Activated T-helper 2 cell treated with anti-CD3 and anti-CD28 coated beads, Interferon-gamma antibody, Interleukin-2, Interleukin-4, amounts not matched to agents 10 μg/mL and 5 μg/mL and 100 μg/mL, durations not matched to agents 14 hours and 24 hours and 36 hours (primary cell): ENCODE measurements at places on chromosomes 13 and 19. TPM values are rescaled to one million over a fixed set of nuclear protein-coding genes. Genes with fewer than 3 reads are reported as not detected.
A peak's percentile ranks its signal among the peaks of the same experiment; 100 is the strongest.

ZNF615 gene
- 6.3 and 6.7 TPM in 2 replicates for total RNA-seq

UGGT2 gene
- 1.0 and 2.3 TPM in 2 replicates for total RNA-seq

NCAN gene
- total RNA-seq, result 0.23 TPM in 1 of 2 replicates, not detected in the other

BSPH1 gene
- not detected in 2 replicates for total RNA-seq

ZNF99 gene
- total RNA-seq, result not detected in 2 replicates

AZU1 gene
- not detected in 2 replicates for total RNA-seq

DNA sequence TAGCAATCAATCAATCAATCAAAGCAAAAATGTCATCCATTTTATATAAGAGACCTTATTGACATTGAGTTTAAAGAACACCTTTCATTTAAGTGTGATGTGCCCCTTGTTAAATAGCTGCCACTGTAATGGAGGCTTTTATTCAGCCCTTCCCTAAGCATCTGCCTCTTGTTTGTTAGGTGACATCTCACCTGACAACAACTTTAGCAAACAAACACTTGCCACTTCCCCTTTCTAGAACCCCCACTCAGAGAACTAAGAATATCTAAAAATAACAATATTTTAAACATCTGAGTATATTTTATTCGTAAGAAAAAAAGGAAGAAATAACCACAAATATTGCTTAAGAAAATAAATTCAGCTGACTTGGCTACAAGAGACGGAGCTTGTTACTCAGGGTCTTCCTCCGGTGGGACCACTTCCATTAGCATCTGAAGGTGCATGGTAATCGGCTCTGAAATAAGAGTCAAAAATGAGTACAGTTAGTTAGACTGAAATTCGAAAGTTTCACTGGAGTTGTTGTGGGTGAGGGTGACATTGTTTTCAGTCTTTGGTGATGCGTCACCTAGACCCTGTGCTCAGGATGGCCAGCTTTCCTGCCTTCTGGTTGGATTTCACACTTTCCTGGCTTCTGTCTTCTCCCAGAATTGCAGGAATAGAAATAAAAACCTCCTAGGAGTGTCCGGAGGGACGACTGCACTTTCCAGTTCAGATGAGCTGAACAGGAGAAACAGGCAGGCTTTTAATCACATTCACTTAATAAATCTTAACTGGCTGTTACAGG lies 39.1 kb downstream of the SLC7A9 start:
- no peak for DNase-seq

DNA sequence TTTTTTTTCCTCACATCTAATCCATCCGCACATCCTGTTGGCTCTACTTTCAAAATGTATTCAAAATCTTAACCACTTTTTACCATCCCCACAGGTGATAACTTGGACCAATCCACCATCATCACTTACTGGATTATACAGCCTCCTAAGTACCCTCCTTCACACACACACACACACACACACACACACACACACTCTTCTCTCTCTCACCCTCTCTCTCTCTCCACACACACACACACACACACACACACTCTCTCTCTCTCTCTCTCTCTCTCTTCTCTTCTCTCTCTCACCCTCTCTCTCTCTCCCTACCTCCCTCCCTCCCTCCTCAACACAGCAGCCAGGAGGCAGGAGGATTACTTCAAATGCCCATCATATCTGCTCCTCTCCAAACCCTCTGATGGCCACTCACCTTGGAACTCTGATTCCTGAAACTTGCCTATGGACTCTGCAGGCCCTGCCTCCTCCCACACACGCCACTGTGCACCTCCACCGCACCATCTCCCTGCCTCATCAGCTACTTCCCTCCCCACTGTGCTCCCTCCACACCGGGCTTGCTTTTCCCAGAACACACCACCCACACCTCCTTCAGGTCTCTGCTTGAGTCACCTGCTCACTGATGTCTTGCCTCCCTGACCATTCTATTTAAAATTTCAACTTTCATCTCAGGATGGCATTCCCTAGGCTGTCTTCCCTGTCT lies 39.7 kb downstream of the RCBTB2 start:
- no peak for DNase-seq

- DNase-seq, result no peak
These were observed 13.5 kb downstream of the SMG9 start for GRCh38 chr19:43741075-43741825.

DNA sequence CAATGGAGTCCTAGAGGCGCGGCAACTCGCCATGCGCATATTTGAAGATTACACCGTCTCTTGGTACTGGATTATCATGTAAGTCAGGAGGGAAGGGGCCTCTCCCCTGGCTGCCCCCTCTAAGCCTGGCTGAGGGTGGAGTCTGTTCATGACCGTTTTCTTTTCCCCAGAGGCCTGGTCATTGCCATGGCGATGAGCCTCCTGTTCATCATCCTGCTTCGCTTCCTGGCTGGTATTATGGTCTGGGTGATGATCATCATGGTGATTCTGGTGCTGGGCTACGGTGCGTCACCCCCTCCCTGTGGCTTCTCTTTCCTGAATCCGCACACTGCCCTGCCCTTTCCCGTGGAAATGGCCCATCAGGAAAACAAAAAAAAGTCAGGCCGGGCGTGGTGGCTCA lies 6.5 kb downstream of the SLC44A2 start:
- no peak for DNase-seq

DNA sequence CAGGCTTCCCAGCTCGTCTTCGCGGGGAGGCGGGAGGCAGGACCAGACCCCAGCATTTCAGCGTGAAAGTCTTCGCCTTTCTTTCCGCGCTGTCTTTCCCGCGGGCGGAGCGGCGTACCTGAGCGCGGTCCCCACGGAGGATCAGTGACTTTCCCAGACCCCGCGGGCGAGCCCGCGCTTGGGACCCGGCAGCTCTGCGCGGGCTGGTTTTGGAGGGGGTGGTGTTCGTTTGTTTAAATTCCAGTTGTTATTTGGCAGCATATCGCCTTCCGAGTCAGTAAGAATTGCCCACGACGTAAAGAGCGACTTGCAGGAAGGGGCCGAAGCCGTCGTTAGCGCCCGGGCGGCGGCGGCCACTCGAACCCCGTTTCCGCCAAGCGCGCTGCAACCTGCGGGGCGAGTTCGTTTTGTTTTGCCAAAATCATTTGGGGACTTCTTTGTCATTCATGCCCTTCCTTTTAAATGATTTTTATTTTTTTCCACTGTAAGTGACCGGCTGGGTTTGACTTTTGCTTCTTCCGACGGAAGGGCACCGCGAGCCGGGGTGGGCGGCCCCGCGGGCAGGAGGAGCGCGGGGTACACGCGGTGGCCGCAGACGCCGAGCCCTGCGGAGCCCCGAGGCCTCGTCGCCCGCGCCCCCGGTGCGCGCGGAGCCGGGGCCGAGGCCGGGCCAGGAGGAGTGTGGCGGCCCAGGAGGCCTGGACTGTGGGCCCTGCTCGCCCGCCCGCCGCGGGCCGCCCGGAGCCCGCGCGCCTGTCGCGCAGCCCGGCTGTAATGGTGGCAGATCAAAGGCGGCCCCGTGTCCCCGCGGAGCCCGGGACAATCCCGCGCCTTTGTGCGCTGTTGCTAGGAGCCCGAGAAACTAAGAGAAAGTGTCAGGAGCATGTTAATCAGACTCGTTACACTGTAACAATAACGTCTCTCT lies 75.9 kb downstream of the ZIC5 start:
- no peak for DNase-seq

DNA sequence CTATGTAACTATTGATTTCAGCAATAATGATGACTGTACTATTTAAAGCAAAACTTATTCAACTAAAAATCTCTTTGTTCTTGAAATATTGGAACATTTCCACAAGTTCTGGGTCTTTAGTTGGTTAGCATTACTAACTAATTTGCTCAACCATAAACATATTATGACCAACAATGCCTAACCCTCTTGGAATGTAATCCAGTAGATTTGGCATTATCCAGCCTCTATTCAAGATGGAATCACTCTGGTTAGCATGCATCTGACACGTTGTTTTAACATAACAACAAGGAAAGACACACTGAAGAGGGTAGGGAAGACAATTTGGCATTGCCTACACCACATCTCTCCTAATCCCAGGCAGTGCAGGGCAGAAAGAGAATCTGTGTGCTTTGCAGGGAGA lies 941.3 kb upstream of the PCDH20 start:
- DNase-seq, result no peak

- DNase-seq, result no peak
These were observed 9.5 kb upstream of the URAD start for GRCh38 chr13:27997904-27998522.

GRCh38 chr19:56566904-56567273 lies 379 bp upstream of the ZNF470 start:
- DNase-seq, result no peak

DNA sequence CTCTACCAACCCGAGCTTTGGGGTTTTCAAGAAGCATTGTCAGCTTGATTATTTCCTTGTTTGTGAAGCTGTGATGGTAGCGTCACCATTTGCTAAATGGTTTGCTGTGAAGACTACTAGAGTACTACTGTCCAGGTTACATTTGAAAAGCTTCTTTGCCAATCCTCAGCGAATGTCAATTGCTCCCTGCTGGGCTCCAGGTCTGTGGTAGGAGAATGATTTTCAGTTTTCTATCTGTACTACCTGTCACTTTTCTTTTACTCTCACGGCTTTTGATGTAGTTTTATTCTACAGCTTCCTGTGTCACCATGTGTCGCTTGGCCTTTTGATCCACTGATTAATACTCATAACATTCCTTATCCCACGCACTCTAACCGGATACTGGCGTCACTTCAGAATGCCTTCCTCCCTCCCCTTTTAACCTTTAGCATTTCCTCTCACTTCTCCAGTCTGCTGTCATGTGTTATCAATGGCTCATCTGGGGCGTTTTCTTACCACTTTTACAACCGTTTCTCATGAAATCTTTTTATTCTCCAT lies 7.5 kb upstream of the GPR183 start:
- peak; percentile 63 for DNase-seq

GRCh38 chr13:53941588-53942190 lies 913.1 kb downstream of the OLFM4 start:
- DNase-seq, result no peak

- DNase-seq, result no peak
These were observed 311.4 kb upstream of the ATXN8OS start for GRCh38 chr13:69796256-69796655.

DNA sequence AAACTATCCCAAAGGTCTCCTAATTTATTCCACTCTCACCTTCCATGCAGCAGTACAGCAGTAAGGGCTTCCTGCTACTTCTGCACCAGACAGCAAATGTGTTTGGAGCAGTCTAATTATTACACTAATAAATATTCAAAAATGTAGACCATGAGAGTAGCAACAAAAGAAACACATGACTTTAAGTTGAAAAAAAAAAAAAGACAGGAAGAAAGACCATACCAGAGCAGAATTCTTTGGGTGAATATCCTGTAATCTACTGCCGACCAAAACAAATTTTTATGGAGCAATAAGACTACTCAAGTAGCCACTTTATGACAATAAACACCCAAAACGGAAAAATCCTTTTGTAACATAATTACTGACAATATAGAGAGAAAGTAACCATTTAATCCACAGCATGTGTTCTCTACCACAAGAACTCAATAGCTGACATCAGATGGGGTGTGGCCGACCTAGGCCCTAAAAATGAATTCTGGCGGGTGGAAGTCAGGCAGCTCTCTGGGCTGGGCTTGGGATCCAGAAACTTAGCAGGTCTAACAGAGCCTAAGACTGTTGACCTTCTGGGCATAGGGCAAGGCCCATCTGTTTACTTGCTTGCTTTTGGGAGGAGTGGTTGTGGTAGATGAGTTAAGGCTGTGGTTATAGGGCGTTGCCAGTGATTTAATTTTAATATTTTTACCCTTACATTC lies 4.6 kb downstream of the KLF12 start:
- peak; percentile 23 for DNase-seq
